ENCODE measurements at places on chromosomes 5 and 9.

DNA sequence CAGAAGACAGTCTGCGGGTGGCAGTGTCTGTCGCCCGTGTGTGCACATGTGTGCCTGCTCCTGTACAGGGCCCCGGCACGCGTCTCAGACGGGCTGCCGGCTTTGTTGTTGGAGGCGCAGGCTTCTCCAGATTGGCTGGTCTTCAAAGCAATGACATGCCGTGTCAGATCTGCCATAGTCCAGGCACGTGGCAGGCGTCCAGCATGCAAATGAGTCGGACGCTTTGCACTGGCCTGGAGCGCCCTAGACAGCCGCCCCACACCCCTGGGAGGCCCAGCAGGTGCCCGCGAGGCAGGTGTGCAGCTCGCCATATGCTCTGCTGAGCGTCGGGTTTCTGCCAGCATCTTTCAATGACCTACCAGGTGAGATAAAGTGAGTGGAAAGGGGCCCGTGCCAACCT is 71.5 kb downstream of the GADD45G start:
- no peak for DNase-seq

- no peak for DNase-seq
Measured at GRCh38 chr5:150999704-151000442, 20.5 kb upstream of the GPX3 start.

DNA sequence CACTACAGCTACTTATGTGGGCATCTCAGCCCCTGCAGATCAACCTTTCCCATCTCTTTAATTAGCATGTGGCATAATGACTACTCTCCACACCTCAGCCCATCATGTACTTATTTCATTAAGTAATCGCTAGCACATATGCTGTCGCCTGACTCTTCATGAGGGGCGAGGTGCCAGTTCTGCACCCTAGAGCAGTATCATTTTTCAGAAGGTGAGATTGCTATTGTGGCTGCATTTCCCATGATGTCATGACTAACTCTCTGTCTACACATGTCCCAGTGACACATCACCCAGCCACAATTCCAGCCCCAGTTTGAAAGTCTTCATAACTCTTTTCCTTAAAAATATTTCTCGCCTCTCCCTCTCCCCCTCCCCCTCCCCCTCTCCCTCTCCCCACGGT is 7.6 kb upstream of the F2RL1 start:
- no peak for DNase-seq

DNA sequence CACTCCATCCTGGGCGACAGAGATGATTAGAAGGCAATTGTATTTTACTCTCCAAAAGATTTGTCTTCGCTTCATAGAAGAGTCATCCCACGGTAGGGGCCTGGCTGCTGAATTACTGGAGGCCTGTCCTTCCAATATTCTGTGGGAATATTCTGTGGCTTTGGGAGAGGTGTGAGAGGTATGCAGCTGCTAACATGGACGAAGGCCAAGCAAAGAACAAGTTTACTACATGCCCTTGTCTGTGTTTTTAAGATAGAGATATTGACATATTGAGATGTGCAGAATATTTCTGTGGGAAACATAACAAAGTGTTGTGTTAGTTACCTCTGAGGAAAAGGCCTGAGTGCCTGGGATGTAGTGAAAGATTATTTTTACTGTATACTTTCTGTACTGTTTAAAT is 71.8 kb upstream of the SMIM15 start:
- no peak for DNase-seq

- DNase-seq = no peak
Measured at GRCh38 chr9:116471093-116471906, 215.8 kb upstream of the TRIM32 start.

GRCh38 chr9:4667681-4668080 is 1.4 kb upstream of the SPATA6L start:
- no peak for DNase-seq

GRCh38 chr5:173178369-173178910 is 34.1 kb downstream of the BNIP1 start:
- no peak for DNase-seq

- DNase-seq = no peak
Measured at GRCh38 chr5:25095261-25095660, 450.5 kb upstream of the CDH10 start.

DNA sequence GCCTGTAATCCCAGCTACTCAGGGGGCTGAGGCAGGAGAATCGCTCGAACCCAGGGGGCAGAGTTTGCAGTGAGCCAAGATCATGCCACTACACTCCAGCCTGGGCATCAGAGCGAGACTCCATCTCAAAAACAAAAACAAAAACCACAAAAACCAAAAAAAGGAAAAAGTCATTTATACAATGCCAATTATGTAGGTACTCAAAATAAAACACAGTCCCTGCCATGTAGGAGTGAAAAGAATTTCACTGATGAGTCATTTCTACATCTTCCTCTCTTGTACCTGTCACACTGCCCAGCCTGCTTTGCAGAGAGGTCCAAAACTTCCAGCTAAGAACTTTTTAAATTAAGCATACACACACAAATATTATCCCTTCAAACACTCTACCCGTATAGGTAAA is 215.8 kb downstream of the EPB41L4A start:
- DNase-seq = no peak

- no peak for DNase-seq
Measured at GRCh38 chr5:67467110-67467509, 270.5 kb upstream of the CD180 start.

All from stimulated activated CD8-positive, alpha-beta memory T cell treated with anti-CD3 and anti-CD28 coated beads, Interleukin-7, amount 100 ng/mL, for 48 hours (primary cell).